Effector memory CD8-positive, alpha-beta T cell (primary cell): ENCODE measurements at places on chromosomes 4 and X.
A peak's percentile ranks its signal among the peaks of the same experiment; 100 is the strongest.

GRCh38 chrX:10404436-10404835 is 215.9 kb downstream of the MID1 start:
- no peak for DNase-seq
- H3K4me1 ChIP-seq, result no peaks in the 10 kb centered on the region
- no peak overlapping the region for H3K27ac ChIP-seq
- H3K27me3 ChIP-seq, result no peaks in the 10 kb centered on the region
- no peaks in the 10 kb centered on the region for H3K36me3 ChIP-seq

DNA sequence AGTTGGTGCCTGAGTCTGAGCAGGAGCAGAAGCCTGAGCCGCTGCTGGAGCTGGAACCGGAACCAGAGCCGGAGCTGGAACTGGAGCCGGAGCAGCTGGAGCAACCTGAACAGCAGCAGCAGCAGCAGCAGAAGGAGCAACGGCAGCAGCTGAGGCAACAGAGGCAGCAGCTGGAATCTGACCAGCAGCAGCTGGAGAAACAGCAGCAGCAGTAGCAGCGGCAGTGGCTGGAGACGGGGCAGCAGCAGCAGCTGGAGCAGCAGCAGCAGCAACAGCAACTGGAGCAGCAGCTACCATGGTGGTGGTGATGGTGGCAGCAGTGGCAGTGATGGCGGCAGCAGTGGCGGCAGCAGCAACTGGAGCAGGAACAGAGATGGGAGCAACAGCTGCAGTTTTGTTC is 61.5 kb downstream of the AMOT start:
- H3K27ac ChIP-seq, result no peak overlapping the region
- H3K27me3 ChIP-seq, result no peaks in the 10 kb centered on the region

DNA sequence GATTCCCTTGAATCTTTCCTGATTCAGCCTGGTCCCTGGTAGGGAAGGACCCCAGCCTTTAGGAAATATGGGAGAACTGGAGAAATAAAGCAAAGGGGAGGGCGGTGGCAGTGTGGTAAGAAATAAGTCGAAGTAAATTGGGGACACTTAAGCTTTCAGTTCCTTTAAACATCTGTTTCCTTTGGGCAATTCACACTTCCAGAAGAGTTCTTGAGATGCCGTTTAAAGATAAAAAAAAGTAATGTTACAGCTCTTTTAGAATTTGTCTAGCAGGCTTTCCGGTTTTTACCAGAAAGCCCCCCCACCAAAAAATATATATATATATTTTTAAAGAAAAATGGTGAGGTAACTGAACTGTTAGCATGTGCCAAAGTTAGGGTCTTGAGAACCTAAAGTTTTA is 46.6 kb downstream of the TSPAN7 start:
- no peak for DNase-seq
- H3K4me3 ChIP-seq, result no peak overlapping the region
- peaks cover 9% of the 10 kb centered on the region for H3K27me3 ChIP-seq
- no peaks in the 10 kb centered on the region for H3K4me1 ChIP-seq
- H3K36me3 ChIP-seq, result no peaks in the 10 kb centered on the region

DNA sequence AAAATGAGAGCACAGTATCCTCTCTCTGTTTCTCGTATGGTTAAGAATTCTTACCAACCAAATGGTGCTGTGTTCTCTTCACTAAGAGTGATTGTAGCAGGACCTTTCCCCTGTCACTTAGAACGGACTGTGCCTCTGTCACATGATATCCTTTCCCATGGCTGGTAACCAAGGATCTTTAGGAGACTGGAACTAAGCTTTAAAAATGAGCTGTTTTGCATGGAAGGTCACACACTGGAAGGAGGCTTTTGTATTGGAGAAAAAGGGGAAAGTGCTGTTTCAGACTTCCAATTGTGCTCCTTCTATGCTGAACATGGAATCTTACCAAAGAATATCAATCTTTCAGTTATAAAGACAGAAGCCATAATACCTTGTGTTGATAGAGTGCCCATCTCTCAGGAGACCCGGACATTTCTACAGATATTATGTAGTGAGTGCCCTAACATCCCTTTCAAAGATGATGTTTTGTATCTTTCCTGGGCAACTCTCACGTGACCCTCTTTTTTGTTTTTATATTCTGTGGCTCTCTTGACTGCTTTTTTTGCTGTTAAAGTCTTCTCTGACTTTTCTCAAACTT is 148.6 kb downstream of the SLC4A4 start:
- no peaks in the 10 kb centered on the region for H3K27me3 ChIP-seq
- DNase-seq, result no peak
- no peaks in the 10 kb centered on the region for H3K4me1 ChIP-seq
- H3K36me3 ChIP-seq, result peaks cover 2% of the 10 kb centered on the region

DNA sequence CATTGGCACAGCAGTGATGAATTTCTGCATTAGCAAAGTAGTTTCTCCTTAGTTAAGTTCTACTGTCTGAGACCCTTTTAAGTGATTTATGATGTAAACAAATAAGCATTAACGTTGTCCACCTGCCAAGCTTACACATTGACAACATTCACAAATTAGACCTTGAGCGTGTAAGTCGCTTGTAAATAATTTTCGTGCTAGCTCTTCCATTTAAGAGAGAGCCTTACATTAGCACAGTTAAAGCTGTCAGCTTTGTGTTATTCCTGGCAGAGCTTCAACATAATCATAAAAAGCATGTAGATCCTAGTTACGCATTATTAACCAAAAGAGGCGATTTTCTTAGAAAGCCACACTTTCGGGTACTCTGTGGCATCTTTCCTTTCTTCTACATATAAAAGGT is 127.7 kb downstream of the DCTD start:
- H3K4me3 ChIP-seq, result no peak overlapping the region
- peaks cover 41% of the 10 kb centered on the region for H3K27me3 ChIP-seq
- DNase-seq, result no peak
- H3K36me3 ChIP-seq, result no peaks in the 10 kb centered on the region

GRCh38 chrX:15465896-15466651 is 27.1 kb downstream of the PIR start:
- H3K27me3 ChIP-seq, result no peaks in the 10 kb centered on the region
- no peaks in the 10 kb centered on the region for H3K36me3 ChIP-seq
- H3K4me3 ChIP-seq, result no peak overlapping the region

DNA sequence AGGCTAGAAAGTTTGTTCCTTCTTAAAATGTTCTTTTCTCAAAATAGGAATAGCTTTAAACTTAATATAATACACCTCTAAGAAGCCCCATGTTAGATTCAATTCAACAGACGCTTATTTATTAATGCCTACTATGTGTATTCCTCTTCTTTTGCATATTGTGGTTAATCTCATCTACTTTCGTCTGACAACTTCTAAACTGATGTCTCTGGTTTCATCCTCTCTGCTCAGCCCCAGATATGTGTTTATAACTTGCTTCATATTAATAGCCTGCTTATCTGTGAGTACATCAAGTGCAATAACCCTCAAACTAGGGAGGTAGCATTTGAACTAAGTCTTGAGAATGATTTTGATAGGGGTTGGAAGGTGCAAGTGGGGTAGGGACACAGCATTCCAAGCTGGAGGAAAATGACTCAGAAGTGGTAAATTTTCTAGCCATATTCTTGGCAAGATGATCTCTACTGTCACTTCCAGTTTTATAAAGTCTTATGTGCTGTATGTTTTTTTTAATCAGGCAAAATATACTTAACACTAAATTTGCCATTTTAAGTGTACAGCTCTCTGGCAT is 37.0 kb downstream of the STK26 start:
- peaks cover 19% of the 10 kb centered on the region for H3K36me3 ChIP-seq
- no peak for DNase-seq
- peaks cover 6% of the 10 kb centered on the region for H3K4me1 ChIP-seq
- peak overlapping the region; percentile 20 for H3K27ac ChIP-seq
- H3K4me3 ChIP-seq, result no peak overlapping the region

DNA sequence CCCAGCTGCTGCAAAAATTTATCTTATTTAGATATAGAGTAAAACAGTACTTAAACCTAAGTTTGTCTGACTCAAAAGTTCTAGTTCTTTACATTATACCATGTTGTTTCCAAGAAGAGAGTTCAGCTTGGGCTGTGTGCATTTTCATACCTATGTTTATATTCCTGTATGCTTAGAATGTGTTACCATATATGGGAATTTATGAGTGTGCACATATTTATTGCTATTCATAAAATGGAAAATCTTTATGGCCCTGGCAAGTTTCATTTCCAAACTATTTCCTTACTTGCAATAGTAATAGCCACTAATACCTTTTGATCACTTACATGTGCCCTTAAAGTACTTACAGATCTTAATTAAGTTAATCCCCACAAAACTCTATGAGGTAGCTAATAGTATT is 2.6 kb downstream of the HEPH start:
- H3K4me3 ChIP-seq, result no peak overlapping the region
- no peak overlapping the region for H3K27ac ChIP-seq
- no peaks in the 10 kb centered on the region for H3K4me1 ChIP-seq
- DNase-seq, result no peak

- H3K27me3 ChIP-seq, result peaks cover 25% of the 10 kb centered on the region
- H3K4me3 ChIP-seq, result no peak overlapping the region
- H3K27ac ChIP-seq, result no peak overlapping the region
These were observed 116.1 kb downstream of the FAM53A start for GRCh38 chr4:1567808-1568581.

DNA sequence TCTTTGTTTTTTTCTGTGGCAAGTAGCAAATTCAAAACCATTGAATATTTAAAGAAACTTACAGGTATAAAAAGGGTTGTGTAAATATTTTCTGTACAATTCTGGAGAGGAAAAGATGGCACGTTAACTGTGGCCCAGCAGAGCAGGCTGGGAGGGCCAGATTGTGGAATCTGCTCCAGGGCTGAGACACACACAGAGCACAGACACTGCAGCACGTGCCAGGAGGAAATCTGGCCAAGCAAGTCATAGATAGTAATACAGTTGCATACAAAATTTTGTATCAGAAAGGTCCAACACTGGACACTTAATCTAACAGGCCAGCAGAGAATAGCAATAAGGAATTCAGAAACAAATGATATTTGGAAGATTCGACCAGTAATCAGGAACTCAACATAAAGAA is 763.7 kb downstream of the PDHA2 start:
- no peak for DNase-seq
- H3K27ac ChIP-seq, result no peak overlapping the region
- H3K4me1 ChIP-seq, result no peaks in the 10 kb centered on the region
- H3K4me3 ChIP-seq, result no peak overlapping the region
- H3K27me3 ChIP-seq, result no peaks in the 10 kb centered on the region
- H3K36me3 ChIP-seq, result no peaks in the 10 kb centered on the region

GRCh38 chr4:137312257-137312656 is 220.0 kb downstream of the PCDH18 start:
- no peak for DNase-seq
- no peaks in the 10 kb centered on the region for H3K36me3 ChIP-seq
- H3K27ac ChIP-seq, result no peak overlapping the region
- no peaks in the 10 kb centered on the region for H3K27me3 ChIP-seq
- H3K4me3 ChIP-seq, result no peak overlapping the region
